Hematopoietic multipotent progenitor cell treated with erythropoietin and hydrocortisone succinate and interleukin-3 and kit ligand, for 6 days (in vitro differentiated cells): ENCODE measurements at places on chromosomes 2 and 18.

DNA sequence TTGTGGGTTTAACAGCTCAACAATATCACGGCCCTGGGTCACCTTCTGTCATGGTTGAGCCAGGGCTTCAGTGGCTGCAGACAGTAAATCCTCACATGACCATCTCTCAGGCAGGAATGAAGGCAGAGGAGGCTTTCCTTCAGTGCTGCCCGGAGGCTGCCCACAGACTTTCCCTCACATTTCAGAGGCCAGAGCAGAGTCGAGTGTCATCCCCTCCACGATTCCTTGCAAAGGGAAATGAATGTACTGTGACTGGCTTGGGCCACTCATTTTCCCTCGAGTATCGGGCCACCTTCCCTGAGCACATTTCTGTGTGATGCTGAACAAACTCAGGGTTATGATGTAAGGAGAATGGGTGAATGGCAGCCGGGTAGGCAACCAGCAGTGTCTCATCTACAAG, 10.0 kb upstream of the REEP1 start:
- no peak for DNase-seq

GRCh38 chr2:131168538-131168937, 40.8 kb upstream of the POTEE start:
- DNase-seq, result no peak

- no peak for DNase-seq
Observed at GRCh38 chr2:224807153-224807964, 91.2 kb upstream of the CCDC195 start.

DNA sequence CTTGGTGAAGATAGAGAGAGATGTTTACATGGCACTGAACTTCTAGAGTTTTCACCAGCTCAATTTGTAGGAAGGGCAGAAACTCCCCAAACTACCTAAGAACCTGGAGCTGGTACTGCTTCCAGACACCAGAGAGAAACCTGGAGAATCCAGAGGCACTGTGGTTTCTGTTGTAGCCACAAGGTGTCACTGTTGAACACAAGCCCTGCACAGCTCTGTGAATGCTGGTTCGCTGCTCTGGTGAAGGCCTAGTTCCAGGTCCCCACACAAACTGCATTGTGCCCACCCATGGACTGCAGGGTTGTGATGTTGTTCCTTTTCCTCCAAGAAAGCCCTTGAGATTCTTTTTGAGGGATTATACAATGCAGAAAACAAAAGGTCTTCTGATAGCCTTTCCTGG, 150.5 kb upstream of the HS6ST1 start:
- peak; percentile 41 for DNase-seq

GRCh38 chr2:9003366-9003615, 193 bp downstream of the MBOAT2 start:
- DNase-seq, result no peak

GRCh38 chr2:190904640-190905261, 24.1 kb downstream of the GLS start:
- no peak for DNase-seq

- DNase-seq, result no peak
Observed at GRCh38 chr2:15869396-15869795, 71.0 kb upstream of the MYCN start.

DNA sequence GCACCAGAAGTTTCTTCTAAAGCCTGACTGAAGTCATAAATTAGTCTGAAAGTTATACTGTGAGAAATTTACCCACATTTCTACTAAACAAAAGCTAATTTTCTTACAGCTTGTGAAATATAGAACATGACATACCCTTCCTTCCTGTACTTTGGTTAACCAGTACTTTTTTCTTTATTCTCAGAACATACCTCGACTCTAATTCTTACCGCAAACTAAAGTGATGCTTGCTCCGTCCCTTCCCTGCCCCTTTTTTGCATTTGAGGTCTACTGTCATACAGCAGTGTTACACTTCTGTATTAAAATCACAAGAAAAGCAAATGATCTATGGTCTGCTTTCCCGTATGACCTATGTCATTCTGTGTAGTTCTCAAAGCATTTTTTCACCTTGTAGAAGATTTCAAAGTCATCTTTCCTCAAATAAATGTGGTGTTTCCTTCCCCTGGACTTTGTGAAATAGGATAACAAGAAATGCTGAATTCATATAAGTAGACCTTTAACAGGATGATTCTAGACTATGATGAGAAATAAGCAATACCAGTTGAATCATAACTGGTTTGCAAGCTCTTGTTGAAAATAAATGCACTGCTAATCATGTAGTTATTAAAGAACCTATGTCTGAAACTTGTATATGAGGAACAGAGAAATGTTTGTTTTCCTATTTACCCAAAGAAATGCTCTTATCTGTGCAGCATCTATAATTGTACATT, 30.4 kb downstream of the CYTIP start:
- no peak for DNase-seq

- DNase-seq, result no peak
Observed at GRCh38 chr2:8564475-8564874, 117.4 kb upstream of the ID2 start.

DNA sequence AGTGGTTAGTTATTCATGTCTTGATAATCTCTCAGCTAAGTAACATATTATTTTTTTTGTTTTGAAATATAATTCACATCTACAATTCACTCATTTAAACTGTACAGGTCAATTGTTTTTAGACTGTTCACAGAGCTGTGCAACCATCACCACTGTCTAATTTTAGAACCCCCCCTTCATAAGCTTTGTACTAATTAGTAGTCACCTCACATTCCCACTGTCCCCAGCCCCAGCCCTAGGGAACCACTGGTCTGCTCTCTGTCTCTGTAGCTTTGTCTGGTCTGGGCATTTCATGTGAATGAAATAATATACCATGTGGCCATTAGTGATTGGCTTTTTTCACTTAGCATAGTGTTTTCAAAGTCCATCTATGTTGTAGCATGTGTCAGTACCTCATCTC, 55.3 kb downstream of the LCLAT1 start:
- no peak for DNase-seq

GRCh38 chr18:9428862-9429661, 46.3 kb upstream of the RALBP1 start:
- no peak for DNase-seq

GRCh38 chr2:217717646-217718045, 285.1 kb downstream of the TNS1 start:
- no peak for DNase-seq

- DNase-seq, result no peak
Observed at GRCh38 chr18:31273812-31274527, 44.0 kb upstream of the DSG1 start.

DNA sequence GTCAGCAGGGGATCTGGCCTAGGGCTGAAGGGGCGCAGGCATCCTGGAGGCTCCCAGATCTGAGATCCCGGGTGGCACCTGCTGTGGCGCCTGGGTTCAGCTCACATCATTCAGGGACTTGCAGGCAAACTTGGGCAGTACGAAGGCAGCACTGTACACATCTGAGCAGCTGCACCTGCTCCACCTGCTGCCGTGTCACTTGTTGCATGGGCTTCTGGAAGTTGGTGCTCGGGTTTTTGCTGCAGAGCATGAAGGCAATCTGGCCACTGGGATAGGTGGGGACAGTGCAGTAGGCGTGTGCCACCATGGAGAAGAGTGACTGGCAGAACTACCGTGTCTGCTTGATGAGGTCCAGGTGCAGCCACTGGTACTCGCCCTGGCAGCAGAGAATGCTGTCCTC, 48.6 kb downstream of the UGGT1 start:
- no peak for DNase-seq

GRCh38 chr2:2887772-2888387, 489.7 kb downstream of the EIPR1 start:
- DNase-seq, result no peak

DNA sequence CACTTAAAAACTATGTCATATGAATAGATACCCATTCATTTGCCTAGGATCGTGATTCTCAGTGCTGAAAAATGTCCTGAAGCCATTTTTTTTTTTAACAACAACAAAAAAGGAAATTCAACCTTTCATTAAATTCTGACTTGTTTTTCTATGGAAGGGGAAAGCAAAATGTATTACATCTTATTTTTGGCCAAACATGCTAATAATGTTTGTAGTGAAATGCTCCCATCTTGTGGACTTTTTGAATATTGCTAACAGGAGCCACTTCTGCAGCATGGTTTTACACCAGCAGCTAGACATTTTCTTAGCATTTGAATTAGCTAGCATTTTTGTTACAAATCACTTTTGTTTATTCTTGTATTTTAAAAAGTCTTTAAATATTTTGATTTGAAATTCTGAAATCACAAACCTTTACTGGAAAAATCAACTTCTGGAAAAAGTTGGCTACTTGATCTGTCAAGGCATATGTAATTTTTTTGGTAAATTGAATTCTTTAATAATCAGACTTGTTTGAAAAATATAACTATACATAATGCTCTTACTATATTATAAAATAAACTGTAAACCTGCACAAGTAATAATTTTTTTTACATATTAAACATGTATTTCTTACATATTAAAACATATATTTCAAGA, 75.8 kb downstream of the KIDINS220 start:
- DNase-seq, result peak; percentile 68

DNA sequence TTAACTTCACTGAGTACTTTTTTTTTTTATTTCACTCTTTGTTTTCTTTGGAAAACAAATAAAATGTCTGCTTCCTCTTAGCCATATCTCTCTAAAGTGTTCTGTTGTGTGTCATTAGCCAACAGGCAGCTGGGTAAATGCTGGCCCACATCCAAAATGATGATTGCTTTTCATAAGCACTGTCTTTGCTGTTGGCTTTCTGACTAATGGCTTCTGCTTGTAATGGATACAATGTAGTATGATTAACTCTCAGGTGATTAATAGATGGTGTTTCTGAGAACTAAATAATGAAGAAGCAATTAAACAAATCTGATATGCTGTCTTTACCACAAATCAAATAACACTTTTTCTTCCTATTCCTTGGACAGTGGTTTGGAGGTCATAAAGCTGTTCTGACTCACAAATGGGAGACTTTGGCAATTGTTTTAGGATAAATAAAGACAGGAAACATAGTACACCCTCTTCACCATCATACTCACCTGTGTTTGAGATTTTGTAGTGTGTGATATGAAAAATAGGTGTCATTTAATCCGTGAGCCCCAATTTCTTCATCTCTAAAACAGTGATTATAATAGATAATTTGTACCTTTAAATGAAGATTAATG, 888.4 kb downstream of the TSN start:
- DNase-seq, result peak; percentile 10

GRCh38 chr2:239908744-239909143, 116.4 kb downstream of the NDUFA10 start:
- no peak for DNase-seq
